Activated effector memory CD4-positive, alpha-beta T cell treated with Interleukin-2 at 50 U/mL for 16 hours (primary cell): ENCODE measurements at places on chromosomes 7 and 10.

DNA sequence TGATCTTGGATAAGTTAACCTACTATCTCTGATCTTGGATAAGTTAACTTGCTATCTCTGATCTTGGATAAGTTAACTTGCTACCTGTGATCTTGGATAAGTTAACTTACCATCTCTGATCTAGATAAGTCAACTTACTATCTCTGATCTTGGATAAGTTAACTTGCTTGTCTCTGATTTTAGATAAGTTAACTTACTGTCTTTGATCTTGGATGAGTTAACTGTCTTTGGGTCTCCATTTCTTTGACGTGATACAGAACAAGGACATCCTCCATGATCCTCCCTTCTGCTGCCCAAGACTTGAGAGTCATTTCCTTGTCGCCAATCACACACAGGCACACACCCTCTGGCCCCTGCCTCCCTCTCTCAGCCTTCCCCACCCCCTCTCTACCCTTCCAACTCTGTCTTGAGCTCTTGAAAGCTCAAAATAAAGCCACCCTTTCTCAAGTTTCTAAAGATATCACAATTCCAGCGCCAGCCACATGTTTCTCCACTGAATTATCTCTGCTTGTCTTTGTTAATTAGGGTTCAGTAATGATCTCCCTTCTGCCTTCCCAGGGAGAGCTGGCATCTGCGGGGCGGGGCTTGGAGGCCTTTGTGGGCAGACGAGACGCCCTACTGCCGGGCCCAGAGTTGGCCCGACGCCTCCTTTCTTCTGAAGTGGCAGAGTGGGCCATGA lies 85.1 kb upstream of the GTF2I start:
- DNase-seq: no peak

GRCh38 chr7:121436136-121436535 lies 40.0 kb upstream of the FAM3C start:
- DNase-seq: no peak

- DNase-seq: no peak
Measured at GRCh38 chr10:16789261-16789660, 28.0 kb downstream of the RSU1 start.

- no peak for DNase-seq
Measured at GRCh38 chr7:27834179-27834921, 94.4 kb downstream of the TAX1BP1 start.

GRCh38 chr7:157479326-157479725 lies 142.5 kb downstream of the DNAJB6 start:
- DNase-seq: no peak

DNA sequence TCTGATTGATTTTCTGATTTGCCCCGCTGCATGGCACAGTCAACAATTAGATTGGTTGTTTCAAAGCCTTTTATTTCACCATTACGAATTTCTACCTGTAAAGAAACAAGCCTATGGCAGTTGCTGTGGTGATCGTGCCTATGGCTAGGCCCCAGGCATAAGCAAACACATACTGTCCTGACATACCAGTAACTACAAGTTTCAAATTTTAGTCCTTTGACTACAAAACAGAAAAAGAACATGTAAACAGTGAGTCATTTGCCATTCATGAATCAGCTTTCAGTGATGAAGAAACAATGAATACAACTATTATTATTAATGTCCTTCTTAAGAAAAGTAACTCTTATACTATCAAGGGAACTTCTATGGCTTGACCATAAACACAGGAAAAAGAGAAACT lies 168.0 kb upstream of the LRRN3 start:
- DNase-seq: no peak

GRCh38 chr7:129780257-129780973 lies 168.9 kb downstream of the NRF1 start:
- DNase-seq: peak; percentile 52

DNA sequence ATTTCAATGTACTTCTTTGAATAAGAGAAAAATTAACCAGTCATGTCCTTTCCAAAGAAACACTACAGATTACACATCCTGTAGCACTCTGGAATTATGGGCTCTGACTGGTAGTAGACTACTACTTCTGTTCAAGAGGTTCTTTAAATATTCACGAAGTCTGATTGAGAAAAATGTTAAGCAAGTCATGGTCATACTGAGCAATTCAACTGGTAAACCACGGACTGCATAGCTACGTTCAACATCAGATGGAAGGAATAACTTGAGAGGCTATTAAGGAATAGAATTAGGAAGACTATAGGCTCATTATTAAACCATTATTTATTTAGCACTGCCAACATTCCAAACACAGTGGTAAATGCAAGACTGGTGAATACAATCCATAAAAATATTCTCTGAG lies 160.8 kb downstream of the IMMP2L start:
- DNase-seq: no peak

GRCh38 chr10:70494536-70494935 lies 16.0 kb downstream of the PALD1 start:
- no peak for DNase-seq

DNA sequence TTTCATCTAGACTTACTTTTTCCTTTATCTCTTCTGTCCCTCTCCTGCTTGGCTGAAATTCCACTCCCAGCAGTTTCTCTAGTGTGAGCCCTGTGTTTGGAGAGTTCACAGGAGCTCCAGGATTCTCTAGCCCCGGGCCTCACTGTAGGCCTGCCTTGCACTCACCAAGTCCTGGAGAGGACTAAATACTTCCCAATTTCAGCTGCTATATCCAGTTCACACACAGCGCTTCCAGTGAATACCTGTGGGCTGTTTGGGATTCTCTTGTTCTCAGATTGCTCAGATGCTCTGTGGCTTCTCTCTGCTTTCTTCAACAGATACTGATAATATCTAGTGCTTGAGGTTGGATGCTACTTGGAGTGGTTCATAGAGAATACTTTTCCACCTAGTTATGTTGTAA lies 46.0 kb downstream of the MINPP1 start:
- DNase-seq: no peak

DNA sequence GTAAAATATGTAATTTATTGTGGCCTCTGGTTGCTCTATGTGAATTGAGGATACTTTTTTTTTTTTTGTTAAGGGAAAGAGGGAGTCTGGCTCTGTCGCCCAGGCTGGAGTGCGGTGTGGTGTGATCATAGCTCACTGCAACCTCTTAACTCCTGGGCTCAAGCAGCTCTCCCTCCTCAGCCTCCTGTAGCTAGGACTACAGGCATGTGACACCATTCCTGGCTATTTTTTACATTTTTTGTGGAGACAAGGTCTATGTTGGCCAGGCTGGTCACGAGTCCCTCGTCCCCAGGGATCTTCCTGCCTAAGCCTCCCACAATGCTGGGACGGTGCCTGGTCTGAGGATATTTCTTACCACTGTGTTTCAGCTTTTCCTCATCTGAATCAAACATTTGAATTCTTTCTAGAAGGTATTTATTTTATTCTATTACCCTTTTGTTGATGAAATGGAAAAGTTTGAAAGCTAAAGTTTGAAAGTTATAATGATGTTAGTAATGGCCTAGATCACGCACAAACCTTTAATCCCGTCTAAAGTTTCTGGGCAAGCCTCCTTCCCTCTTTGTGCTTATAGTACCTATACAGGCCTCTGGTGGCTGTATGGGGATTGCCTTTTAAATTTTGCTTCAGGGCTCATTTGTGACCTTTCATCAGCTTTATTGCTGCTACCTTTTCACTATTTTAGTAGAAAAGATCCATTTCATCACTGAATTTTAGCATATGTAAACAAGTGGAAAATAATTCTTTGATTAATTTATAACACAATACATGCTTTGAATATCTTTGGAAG lies 2.0 kb downstream of the IFRD1 start:
- DNase-seq: no peak

DNA sequence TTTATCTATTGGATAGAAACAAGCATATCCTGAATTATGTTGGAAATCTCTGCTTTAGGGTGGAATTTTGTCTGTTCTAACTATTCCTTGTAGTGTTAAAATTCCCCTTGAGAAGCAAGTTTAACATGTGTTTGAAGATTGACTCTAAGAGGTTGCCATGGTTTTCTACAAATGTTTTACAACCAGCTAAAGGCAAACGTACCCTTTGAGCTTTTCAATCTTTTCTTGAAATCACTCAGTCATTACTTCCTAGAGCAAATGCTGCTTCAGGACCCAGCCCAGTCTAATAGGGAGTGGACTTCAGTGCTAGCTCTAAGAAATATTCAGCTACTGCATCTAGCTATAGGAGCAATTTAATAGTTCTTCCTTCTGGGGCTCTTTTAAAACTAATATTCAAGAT lies 118.8 kb upstream of the IFRD1 start:
- no peak for DNase-seq

GRCh38 chr10:111077479-111077784 lies 603 bp downstream of the ADRA2A start:
- no peak for DNase-seq

DNA sequence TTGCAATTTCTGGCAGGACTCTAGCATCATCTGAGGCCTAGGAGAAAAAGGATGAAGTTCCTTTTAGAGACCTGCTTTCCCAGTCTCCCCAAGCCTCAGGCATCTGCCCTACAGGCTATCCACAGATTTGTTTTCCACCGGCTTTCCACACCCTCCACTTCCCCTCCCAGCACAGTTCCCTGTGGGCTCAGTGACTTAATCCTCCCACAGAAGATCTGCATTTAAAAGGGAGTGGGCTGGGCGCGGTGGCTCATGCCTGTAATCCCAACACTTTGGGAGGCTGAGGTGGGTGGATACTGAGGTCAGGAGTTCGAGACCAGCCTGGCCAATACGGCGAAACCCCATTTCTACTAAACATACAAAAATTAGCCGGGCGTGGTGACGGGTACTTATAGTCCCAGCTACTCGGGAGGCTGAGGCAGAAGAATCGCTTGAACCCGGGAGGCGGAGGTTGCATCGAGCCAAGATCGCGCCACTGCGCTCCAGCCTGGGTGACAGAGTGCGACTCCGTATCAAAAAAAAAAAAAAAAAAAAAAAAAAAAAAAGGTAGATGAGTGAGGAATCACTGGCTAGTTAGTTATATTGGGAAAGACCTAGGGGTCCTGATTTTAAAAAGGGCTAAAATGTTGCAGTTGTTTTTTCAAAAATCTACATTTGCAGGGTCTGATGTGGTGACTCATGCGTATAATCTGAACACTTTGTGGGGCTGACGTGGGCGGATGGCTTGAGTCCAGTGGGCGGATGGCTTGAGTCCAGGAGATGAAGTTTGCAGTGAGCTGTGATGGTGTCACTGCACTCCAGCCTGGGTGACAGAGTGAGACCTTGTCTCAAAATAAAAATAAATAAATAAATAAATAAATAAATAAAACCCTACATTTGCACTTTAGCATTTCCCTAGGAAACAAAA lies 119.5 kb downstream of the BAMBI start:
- DNase-seq: no peak

GRCh38 chr7:95755277-95755934 lies 16.9 kb upstream of the DYNC1I1 start:
- DNase-seq: no peak

DNA sequence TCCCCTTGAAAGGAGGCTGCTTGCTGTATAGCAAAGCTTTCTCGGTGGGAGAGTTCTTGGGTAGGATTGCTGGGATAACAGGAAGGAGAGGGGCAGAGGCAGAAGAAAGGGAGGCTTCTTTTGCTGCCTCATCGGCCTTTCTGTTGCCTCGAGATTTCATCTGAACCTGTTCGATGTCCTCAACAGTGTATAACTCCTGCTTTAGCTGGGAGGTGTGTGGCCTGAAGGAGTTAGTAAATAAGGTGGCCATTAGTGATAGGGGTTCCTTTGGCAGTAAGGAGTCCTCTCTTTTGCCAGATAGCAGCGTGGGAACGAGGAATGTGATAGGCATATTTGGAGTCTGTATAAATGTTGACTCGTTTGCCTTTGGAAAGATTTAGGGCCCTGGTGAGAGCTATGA lies 20.0 kb downstream of the SCIN start:
- no peak for DNase-seq

- DNase-seq: no peak
Measured at GRCh38 chr10:67803588-67804394, 34.2 kb downstream of the DNAJC12 start.

- DNase-seq: no peak
Measured at GRCh38 chr7:23529262-23529859, 2.4 kb downstream of the TRA2A start.

- DNase-seq: no peak
Measured at GRCh38 chr7:88546808-88547207, 212.7 kb upstream of the ZNF804B start.

DNA sequence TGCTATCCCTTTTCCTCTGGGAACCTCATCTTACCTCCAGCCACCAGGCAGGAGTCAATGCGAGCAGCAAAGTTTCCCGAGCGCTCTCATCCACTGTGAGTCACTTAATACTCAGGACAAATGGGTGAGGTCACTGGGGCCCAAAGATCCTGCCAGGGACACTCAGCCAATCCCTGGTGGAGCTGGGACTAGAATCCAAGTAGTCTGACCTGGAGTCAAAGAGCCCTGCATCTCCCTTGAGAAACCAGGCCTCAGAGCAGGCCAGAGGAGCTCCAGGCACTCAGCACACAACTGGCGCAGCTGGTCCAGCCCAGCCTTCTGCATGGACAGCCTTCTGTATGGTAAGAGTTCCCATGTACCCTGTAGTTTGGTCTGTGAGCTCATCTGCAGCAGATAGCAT lies 142.3 kb downstream of the MAPK8 start:
- no peak for DNase-seq

- DNase-seq: no peak
Measured at GRCh38 chr7:2233926-2234325, 1.2 kb upstream of the MAD1L1 start.

- peak; percentile 45 for DNase-seq
Measured at GRCh38 chr10:6445671-6446316, 134.3 kb downstream of the PRKCQ start.

- no peak for DNase-seq
Measured at GRCh38 chr7:132145466-132145865, 430.8 kb downstream of the PLXNA4 start.

DNA sequence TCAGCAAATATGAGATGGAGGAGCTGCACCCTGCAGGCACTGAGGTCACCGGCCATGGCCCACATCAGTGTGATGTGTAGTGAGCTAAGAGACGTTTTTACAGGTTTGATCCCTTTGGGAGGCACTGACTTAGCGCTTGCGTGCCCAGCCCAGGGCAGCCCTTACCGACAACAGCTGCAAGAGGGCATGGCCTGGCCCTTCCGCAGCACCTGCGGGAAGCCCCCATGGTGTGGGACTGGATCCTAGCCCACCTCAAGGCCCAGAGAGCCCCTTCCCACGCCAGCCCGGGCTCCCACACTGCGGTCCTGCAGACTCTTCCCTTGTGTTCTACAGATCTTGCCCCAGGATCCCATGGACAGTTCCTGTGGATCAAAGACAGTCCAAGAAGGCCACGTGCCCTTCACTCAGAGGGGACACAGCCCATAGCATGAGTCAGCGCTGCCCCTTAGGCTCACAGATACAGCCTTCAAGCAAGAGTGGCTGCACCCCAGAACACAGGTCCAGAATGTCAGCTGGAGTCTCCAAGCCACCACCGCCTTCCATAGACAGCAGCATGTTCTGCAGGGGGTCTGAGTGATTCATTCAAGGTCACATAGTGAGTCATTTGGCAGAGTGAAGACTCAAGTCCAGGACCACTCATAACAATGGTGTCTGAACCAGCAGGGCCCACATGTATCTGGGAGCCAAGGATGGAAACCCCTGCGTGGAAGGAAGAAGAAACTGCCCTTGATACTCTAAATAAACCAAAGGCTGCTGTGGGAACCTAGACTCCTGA lies 25.4 kb downstream of the TLL2 start:
- DNase-seq: no peak
